Caki2 (cell line): ENCODE measurements at places on chromosomes 12 and 14. TPM values are rescaled to one million over a fixed set of nuclear protein-coding genes. Genes with fewer than 3 reads are reported as not detected.

The CD4 gene
- total RNA-seq = not detected in 2 replicates

The FGF23 gene
- not detected in 2 replicates for total RNA-seq

The ANO6 gene
- total RNA-seq = 51.6 and 57.9 TPM in 2 replicates

The KLHDC1 gene
- 0.26 TPM in 1 of 2 replicates, not detected in the other for total RNA-seq

The PLEKHD1 gene
- total RNA-seq = not detected in 2 replicates

The MMP14 gene
- total RNA-seq = not detected in 2 replicates

The ARL6IP4 gene
- total RNA-seq = 443 and 486 TPM in 2 replicates

The TAS2R10 gene
- not detected in 2 replicates for total RNA-seq

The DBX2 gene
- not detected in 2 replicates for total RNA-seq

The MEG3 gene
- total RNA-seq = not detected in 2 replicates

The PZP gene
- total RNA-seq = not detected in 2 replicates

The PROX2 gene
- not detected in 2 replicates for total RNA-seq

The LRP1-AS gene
- total RNA-seq = not detected in 2 replicates
